ENCODE measurements at places on chromosomes 7 and 10. TPM values are rescaled to one million over a fixed set of nuclear protein-coding genes. Genes with fewer than 3 reads are reported as not detected.

DNA sequence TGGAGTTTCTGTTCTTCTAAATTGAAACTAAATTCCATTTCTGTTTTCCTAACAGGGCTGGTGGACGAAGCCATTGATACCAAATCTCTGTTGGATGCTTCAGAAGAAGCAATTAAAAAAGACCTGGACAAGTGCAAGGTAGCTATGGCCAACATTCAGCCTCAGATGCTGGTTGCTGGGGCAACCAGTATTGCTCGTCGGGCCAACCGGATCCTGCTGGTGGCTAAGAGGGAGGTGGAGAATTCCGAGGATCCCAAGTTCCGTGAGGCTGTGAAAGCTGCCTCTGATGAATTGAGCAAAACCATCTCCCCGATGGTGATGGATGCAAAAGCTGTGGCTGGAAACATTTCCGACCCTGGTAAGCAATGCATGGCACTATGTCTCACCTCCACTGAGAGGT is 45.6 kb downstream of the AP3M1 start:
- no peak for DNase-seq
- H3K4me3 ChIP-seq = no peak overlapping the region
- no peaks in the 10 kb centered on the region for H3K27me3 ChIP-seq
- H3K4me1 ChIP-seq = no peaks in the 10 kb centered on the region

DNA sequence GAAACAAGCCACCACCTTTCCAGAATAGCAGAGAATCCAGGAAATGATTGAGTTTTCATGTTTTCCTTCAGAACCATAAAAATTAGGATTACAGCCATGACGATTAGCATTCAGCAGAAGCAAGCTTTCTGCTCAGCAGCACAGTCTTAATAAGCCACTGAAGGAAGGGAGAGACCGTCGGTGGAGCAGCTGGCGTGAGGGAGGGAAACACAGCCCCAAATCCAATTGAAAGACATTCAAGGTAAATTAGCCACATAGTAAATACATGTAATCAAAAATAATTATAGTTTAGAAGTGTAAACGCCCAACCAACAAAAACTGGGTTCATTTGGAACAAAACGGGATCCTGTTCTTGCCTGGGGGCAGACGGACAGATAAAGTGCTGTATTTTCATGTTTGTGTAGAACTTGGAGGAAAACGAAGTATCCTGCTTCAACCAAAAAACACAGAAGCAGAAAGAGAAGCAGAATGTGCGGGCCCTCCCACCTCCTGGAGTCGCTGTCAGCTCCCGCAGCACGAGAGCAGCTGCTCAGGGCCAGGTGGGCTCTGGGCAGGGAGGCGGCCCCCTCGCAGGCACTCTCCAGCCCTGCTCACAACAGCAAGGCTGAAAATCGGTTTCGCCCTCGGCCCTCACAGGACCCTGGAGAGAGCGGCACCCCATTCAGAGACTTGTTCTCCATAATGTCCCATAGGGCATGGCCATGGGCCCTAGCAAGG is 84.9 kb downstream of the TCERG1L start:
- no peaks in the 10 kb centered on the region for H3K36me3 ChIP-seq
- H3K4me1 ChIP-seq = no peaks in the 10 kb centered on the region
- no peak overlapping the region for H3K4me3 ChIP-seq
- no peak for DNase-seq
- no peak overlapping the region for H3K27ac ChIP-seq
- H3K27me3 ChIP-seq = no peaks in the 10 kb centered on the region

- peaks cover 4% of the 10 kb centered on the region for H3K27me3 ChIP-seq
- no peak overlapping the region for H3K27ac ChIP-seq
- no peaks in the 10 kb centered on the region for H3K4me1 ChIP-seq
- H3K36me3 ChIP-seq = no peaks in the 10 kb centered on the region
These were observed 126.7 kb downstream of the DKK1 start for GRCh38 chr10:52440612-52441285.

Gene MEIG1
- not detected for total RNA-seq

DNA sequence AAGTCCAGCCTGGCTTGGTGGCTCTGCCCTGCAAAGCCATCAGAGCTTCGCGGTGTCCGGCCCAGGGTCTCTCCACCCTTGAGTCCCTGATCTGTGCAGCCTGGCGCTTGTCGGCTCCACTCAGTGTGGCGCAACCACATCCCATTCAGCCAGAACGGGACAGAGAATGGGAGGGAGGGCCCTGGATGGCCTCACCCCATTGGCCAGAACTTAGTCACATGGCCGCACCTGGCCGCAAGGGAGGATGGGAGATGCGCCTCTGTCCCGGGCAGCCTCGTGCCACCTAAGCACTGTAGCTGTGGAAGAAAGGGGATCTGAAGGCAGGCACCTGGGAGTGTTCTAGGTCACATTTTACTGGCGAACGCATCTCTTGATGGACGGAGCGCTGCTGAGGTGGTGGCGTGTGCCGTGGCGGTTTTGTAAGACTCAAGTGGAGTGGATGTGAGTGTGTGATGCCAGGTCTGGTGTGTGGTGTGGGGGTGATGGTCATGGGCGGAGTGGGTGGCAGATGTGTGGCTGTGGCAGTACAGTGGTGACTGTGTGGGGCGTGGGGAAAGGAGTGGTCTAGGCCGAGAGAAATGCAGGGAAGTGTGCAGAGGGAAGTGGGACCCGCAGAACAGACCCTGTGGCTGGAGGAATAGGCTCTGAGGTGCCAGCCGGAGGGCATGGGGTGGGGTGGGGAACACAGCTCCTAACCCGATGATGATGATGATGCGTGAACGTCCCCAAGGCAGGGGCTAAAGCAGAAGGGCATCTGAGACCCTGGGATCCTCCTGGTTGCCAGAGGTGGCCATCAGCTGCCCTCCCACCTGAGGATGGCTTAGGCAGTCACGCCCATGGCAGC is 19.0 kb downstream of the CLEC2L start:
- no peaks in the 10 kb centered on the region for H3K4me1 ChIP-seq
- no peak for DNase-seq
- no peaks in the 10 kb centered on the region for H3K36me3 ChIP-seq

DNA sequence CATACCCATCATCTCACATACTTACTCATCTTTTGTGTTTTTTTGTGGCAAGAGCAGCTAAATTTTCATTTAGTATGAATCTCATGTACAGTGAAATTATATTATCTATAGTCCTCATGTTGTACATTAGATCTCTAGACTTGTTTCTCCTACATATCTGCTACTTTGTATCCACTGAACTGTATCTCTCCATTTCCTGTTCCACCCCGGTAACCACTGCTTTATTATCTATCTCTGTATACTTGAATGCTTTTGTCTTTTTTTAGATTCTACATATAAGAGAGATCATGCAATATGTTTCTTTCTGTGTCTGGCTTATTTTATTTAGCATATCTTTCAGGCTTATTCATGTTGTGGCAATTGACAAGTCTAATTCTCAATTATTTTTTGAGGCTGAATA is 125.1 kb downstream of the ANKRD7 start:
- no peaks in the 10 kb centered on the region for H3K4me1 ChIP-seq
- no peaks in the 10 kb centered on the region for H3K36me3 ChIP-seq
- H3K27ac ChIP-seq = no peak overlapping the region
- no peak for DNase-seq

- no peaks in the 10 kb centered on the region for H3K4me1 ChIP-seq
- no peaks in the 10 kb centered on the region for H3K36me3 ChIP-seq
- no peak overlapping the region for H3K27ac ChIP-seq
These were observed 79.0 kb upstream of the LSM8 start for GRCh38 chr7:118104812-118105441.

GRCh38 chr7:85230623-85231022 is 43.8 kb upstream of the SEMA3D start:
- H3K36me3 ChIP-seq = no peaks in the 10 kb centered on the region
- no peak overlapping the region for H3K27ac ChIP-seq
- H3K27me3 ChIP-seq = no peaks in the 10 kb centered on the region

GRCh38 chr10:16686054-16686902 is 130.9 kb downstream of the RSU1 start:
- H3K4me1 ChIP-seq = no peaks in the 10 kb centered on the region
- no peak for DNase-seq
- H3K4me3 ChIP-seq = no peak overlapping the region
- no peaks in the 10 kb centered on the region for H3K36me3 ChIP-seq
- no peaks in the 10 kb centered on the region for H3K27me3 ChIP-seq

GRCh38 chr7:113955157-113955556 is 36.3 kb upstream of the PPP1R3A start:
- H3K27me3 ChIP-seq = no peaks in the 10 kb centered on the region
- no peaks in the 10 kb centered on the region for H3K36me3 ChIP-seq
- no peak overlapping the region for H3K4me3 ChIP-seq
- H3K27ac ChIP-seq = no peak overlapping the region
- DNase-seq = no peak

DNA sequence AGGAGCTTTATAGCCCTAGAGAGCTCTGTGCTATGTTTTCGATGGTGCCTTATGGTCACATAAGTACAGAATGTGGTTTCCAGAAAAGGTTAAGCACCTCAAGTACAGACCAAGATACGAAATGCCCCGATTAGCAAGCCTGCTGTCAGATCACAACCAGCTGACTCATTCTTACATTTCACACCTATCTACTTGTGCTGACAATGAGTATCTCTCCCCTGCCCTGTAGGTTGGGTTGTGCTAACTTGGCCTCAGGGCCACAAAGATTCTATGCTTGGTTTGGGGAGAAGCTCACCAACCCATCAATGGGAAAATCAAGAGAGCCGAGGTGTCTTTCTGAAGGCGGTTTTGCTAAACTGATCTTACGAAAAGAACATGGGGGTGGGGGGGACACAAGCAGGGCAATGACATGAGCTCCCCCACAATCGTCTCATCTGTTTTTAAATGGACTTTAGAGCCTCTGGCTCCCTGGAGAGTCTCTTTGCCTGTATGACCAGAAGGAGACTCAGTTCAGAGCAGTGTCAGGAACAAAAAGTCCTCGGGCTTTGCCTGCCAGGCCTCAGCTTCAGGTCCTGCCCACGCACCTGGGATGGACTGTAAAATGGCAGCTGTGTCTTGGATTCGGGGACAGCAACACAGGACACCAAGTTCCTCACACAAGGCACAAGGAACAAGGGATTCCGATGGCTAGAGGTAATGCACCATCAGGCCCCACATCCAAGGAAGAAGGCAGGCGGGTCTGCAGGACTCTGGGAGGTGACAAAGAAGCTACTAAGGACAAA is 55.1 kb downstream of the FAM53B start:
- no peak for DNase-seq
- no peak overlapping the region for H3K4me3 ChIP-seq
- peak overlapping the region; percentile 13 for H3K27ac ChIP-seq

DNA sequence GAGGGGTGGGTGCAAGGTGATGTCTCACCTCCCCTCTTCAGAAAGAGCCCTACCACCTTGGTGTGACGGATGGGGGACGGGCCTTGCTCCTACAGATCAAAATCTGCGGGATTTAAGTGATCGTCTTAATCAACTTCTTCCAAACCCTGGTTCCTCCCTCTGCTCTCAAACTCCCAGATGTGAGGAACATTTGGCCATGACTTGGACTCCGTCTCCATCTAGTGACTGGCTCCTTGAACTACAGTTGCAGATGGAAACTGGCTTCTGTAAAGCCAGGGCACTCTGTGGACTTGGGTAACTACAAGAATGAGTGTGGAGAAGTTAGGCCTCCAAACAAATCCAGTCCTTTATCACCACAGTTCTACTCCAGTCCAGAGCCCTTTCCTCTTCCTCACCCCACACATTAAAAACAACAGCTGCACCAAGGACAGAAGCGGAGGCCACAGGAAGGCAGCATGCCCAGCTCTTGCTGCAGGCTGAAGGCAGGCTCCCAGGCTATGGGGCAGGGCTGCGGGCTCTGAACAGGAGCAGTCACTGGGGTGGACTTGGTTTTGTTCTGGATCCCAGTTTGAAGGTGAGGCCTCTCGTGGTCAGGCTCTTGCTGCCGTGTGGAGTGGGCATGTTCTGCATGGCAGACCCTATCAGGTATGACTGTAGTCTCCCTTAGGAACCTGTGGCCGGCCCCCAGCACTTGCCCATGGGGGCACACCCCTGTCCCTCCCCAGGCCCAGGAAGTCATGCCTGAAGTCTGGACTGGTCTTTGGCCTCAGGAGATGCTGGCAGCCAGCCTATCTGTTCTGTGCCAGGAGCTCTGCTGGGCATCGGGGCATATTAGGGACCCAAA is 79.4 kb downstream of the VWC2 start:
- H3K27ac ChIP-seq = no peak overlapping the region
- no peak overlapping the region for H3K4me3 ChIP-seq
- no peaks in the 10 kb centered on the region for H3K36me3 ChIP-seq
- H3K27me3 ChIP-seq = no peaks in the 10 kb centered on the region

Gene AGAP9
- 11.2 TPM for total RNA-seq

DNA sequence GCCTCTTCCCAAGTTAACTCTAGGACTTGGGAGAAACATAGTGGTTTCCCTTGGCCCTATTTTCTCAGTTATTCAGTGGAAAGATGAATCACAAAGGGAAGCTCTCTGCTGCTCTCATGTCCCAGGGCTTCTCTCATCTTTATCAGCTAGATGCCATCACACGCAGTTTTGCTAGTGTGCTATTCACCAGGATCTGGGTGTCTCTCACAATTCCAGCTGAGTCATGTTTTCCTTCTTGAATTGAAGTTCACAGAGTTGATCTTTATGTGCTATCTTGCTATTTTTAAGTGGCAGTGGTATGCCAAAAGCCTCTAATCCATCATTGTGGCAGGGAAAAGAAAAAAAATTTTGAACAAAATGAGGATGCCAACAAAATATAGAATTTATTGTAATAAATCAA is 101.3 kb downstream of the TWIST1 start:
- no peaks in the 10 kb centered on the region for H3K4me1 ChIP-seq
- H3K4me3 ChIP-seq = no peak overlapping the region
- H3K27me3 ChIP-seq = no peaks in the 10 kb centered on the region
- H3K36me3 ChIP-seq = no peaks in the 10 kb centered on the region
- no peak for DNase-seq

Gene SPDYE16
- not detected for total RNA-seq

GRCh38 chr7:40437498-40437897 is 302.7 kb downstream of the SUGCT start:
- no peaks in the 10 kb centered on the region for H3K36me3 ChIP-seq
- H3K27ac ChIP-seq = no peak overlapping the region
- no peaks in the 10 kb centered on the region for H3K27me3 ChIP-seq

DNA sequence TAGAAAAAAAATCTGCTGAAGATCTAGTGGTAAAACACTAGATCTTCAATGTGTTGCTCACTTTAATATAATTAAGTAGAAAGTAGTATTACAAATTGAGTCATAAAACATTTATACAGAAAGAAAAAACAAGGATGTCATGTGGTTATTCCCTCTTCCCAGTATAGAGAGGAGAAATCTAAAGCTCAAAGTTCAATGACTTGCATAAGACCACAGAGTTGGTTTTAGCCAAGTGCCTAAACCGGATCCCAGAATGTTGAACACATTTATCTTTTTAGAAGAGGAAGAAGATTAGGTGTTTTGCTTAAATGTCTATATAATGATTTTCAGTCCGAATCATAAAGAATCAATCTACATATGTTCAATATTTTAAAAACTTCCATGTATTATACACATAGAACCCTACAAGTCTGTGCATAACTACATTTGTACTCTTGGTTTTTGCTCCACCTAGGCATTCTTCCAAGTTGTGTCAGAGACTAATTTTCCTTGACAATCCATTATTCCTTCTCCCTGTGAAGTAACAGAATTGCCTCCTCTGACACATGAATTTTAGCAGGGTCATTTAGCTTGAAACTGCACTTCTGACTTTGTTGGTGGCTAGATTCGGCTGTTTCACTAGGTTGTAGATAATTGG is 389.2 kb downstream of the MAGI2 start:
- H3K27ac ChIP-seq = no peak overlapping the region
- H3K36me3 ChIP-seq = no peaks in the 10 kb centered on the region
- H3K4me3 ChIP-seq = no peak overlapping the region
- no peak for DNase-seq
- H3K27me3 ChIP-seq = no peaks in the 10 kb centered on the region

Gene STN1
- 22.0 TPM for total RNA-seq

Gene ASB10
- not detected for total RNA-seq

GRCh38 chr10:45580371-45581215 is 92.0 kb downstream of the ZFAND4 start:
- H3K36me3 ChIP-seq = no peaks in the 10 kb centered on the region
- DNase-seq = no peak
- peak overlapping the region; percentile 83 for H3K27ac ChIP-seq
